Fibroblast of gingiva (primary cell): ENCODE measurements at places on chromosomes 16 and 17.
A peak's percentile ranks its signal among the peaks of the same experiment; 100 is the strongest.

- no peak for DNase-seq
These were observed 211.7 kb downstream of the XYLT1 start for GRCh38 chr16:17258848-17259713.

- no peak for DNase-seq
These were observed 5.7 kb downstream of the LAT start for GRCh38 chr16:28990375-28991040.

DNA sequence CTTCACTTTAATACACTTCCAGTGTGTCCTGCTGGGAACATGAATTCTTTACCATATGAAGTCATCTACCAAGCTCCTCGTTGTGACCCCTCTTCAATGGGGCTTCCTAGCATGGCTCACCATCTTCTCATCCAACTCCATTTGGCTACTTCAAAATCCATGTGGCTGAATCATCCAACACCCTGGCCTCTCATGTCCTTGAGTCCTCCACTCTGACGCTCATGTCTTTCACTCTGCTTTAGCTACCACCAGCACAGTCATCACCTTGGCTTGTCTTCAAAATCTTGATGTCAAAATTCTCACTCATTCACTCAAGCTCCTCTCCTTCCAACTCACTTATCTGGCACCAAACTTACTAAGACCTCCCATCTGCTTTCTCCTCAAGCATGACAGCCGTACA lies 35.8 kb downstream of the AMFR start:
- peak; percentile 67 for DNase-seq

- DNase-seq, result no peak
These were observed 36.8 kb downstream of the SOCS1 start for GRCh38 chr16:11219178-11219577.

- no peak for DNase-seq
These were observed 6.7 kb upstream of the WFIKKN2 start for GRCh38 chr17:50828508-50829170.

GRCh38 chr17:77815127-77815905 lies 143.2 kb upstream of the TNRC6C start:
- DNase-seq, result no peak

GRCh38 chr17:39648616-39649366 lies 11.8 kb downstream of the STARD3 start:
- peak; percentile 33 for DNase-seq

DNA sequence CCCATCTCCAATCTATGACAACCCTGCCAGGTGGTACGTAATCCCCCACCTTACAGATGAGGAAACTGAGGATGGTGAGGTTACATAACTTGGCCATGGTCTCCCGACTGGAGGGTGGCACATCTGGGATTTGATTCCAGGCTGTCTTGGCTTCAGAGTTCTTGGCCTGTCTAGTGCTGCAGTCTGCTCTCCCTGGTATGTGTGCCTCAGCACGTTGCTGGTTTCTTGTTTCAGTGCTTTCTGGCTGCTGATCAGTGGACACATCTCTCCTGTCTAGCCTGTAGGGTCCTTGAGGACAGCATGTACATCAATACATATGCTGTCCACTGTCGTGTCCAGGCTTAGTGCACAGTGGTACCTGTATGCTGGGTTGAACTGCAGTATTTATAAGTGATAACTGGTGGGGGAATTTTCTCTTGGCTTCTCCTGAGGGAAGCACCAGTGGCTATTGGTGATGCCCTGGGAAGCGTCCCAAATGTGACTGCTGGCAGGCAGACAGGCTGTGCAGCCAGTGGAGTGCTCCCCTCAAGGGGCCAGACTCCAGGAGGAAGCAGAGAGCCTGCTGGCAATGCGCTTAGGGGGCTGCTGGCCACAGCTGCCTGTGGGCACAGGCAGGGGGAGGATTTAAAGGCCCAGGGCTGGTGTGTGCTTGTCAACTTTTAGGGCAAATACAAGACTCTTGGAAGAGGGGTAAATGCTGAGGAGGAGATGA lies 14.4 kb downstream of the CTRL start:
- peak; percentile 59 for DNase-seq

- no peak for DNase-seq
These were observed 87.1 kb downstream of the STX8 start for GRCh38 chr17:9488556-9488955.

DNA sequence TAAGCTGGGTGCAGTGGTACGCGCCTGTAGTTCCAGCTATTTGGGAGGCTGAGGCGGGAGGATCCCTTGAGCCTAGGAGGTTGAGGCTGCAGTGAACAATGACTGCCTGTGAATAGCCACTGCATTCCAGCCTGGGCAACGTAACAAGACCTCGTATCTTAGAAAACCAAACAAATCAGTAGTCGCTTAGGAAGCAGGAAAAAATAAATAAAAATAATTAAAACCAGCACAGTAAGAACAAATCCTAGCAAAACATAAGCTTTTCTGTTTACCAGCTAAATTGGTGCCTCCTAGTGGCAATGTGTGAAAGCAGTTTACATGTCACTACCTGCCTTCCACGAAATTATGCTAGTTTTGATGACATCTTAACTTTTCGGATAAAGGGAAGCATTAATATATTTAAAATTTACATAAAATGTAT lies 1.3 kb downstream of the ARMC5 start:
- peak; percentile 92 for DNase-seq

DNA sequence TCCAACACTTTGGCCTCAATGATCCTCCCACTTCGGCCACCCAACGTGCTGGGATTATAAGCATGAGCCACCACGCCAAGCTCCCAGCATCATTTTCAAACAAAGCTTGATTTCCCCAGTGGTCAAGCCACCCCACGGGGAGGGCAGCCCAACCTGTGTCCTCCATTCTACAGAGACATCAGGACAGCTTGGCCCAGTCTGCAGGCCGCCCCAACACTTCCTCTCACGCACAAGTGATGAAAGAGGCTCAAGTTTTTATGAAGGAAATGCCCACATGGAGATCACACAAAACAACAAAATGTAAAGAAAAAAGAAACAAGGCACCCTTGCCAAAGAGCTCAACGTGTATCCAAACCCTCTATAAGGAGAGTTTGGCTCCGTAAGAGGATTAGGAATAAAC lies 112.4 kb downstream of the XYLT1 start:
- no peak for DNase-seq

DNA sequence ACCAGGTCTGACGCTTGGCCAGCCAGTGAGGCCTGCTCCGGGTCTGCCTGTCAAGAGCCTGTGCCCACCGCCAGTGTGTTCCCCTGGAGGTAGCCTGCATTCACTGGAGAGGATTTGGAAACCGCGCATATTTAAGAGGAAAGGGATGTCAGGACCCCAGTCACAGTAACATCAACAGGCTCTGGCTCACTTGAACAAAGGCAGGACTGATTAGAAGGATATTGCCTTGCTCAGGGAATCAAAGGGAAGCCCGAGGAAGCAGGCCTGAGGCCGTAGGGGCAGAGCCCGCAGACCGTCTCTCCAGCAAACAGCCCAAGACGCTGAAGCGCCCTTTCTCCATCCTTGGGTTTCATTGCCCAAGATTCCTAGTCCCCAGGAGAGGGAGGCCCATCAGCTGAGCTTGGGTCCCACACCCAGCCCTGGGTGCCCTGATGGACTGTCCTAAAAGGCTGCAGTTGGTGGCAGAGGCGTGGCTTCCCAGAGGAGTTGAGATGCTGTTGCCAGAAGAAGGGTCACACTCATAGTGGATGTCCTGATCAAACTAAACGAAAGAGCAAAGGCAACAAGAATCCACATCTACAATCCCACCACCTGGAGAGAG lies 23.2 kb downstream of the NT5M start:
- no peak for DNase-seq

GRCh38 chr16:66636199-66636598 lies 31.7 kb downstream of the CMTM3 start:
- DNase-seq, result no peak

DNA sequence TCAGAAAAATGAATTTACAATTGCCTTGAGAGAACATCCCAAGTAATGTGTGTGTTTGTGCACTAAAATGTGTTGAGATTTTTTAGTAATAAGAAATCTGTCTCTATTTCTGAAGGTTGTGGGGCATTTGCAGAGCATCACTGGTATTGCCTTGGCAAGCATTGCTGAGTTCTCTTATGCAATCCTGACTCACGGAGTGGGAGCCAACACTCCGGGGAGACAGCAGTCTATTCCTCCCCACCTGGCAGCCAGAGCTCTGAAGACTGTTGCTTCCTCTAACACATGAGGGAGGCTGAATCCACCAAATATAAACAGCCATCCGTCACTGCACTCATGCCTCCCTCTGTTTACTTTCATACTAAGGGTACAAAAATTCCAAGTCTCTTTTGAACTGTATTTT lies 10.6 kb downstream of the CNTD1 start:
- peak; percentile 81 for DNase-seq

- DNase-seq, result no peak
These were observed 14.9 kb downstream of the TFAP4 start for GRCh38 chr16:4257646-4258556.

DNA sequence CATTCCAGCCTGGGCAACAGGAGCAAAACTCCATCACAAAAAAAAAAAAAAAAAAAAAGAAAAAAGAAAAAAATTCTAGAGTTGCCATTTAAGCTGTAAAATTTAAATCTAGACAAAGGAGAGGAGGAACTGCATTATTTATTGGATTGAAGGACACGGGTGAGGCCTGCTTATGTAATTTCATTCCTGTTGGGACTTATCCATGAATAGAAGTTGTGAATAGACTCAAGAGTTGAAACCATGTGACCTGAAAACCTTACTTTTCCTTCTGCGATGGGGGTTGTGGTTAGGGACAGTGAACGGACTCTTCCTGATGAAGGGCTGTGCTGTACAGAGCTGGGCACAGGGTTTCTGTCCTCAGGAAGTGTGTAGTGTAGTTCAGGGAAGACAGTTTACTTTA lies 22.5 kb downstream of the BANP start:
- DNase-seq, result no peak

DNA sequence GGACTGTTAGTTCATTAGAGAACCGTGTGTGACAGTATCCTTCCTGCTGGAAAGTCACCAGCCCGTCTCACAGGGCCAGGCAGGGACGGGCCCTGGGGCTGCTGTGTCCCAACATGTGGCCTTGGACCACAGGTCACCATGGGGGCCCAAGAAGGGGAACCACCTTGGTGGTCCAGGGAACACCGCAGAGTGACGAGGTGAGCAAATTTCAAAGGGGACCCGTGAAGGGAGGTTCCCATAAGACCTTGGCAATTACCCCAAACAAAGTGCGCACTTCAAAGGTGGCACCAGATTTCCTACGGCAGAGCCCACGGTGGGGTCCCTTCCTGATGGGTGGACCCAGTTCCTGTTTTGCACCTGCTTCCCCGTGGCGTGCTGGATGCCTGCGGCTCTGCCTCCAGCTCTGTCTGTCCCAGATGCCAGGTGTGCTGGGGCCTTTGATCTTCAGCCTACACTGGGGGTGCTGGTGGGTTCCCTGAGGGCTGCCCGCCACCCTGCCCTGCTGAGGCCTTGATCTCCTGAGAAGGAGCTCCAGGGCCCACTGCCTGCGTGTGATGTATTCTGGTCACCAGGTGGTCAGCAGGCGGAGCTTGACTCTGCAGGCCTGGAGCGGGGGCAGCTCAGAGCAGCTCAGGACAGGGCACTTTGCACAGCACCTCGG lies 27.0 kb downstream of the SLC7A5 start:
- DNase-seq, result no peak

GRCh38 chr17:81277421-81277820 lies 17.7 kb downstream of the SLC38A10 start:
- no peak for DNase-seq

DNA sequence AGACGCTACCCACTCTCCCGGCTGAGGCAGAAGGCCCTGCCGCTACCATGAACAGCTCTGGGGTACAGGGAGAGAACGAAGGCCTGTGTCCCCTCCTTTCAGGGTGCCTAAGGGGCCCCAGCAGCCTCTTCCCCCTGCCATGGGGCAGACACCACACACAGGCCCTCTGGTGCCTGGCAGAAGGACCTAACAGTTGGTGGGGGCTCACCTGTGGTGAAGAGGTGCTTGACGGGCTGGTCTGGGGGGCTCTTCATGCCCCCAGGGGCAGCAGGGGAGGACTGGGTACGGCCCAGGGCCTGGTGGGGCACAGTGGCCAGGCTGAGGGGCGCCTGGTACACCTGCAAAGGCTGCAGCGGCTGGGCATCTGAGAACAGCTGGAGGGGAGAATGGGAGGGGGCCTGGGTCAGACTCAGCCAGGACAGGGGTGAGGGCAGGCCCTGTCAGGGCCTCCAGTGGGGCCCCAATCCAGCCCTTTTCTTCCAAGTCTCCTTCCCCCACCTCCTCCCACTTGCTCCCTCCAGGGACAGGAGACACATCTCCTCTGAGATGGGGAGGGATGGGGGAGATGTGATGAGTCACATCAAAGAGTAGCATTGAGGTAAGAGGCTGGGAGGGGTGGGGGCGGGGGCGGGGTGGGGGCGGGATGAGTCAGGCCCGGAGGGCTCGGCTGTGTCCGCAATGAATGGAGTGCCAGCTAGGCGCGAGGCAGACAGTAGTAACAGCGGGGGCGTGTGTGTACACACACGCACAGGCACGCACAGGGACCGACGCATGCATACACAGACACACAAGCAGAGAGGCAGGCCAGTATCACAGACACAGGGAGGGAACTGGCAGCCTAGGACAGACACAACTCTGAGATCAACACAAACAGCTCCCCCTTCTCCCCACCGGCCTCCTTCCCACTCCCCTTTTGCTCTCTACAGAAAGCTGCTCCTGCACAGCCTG lies 16.1 kb downstream of the G6PC3 start:
- DNase-seq, result peak; percentile 76

DNA sequence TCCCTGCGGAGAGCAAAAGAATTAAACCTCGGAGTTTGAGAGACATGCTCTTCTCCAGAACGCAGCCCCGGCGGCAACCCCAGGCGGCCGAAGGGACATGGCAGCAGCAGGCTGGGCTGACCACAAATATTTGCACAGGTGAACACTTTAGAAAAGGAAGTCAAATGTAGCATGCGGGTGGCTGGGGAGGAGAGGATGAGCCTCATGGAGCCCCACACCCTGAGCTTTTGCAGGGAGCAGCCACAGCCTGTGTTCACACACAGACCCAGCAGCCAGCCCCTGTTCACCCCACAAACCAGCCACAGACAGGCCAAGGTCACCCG lies 17.8 kb downstream of the HS3ST6 start:
- DNase-seq, result no peak

DNA sequence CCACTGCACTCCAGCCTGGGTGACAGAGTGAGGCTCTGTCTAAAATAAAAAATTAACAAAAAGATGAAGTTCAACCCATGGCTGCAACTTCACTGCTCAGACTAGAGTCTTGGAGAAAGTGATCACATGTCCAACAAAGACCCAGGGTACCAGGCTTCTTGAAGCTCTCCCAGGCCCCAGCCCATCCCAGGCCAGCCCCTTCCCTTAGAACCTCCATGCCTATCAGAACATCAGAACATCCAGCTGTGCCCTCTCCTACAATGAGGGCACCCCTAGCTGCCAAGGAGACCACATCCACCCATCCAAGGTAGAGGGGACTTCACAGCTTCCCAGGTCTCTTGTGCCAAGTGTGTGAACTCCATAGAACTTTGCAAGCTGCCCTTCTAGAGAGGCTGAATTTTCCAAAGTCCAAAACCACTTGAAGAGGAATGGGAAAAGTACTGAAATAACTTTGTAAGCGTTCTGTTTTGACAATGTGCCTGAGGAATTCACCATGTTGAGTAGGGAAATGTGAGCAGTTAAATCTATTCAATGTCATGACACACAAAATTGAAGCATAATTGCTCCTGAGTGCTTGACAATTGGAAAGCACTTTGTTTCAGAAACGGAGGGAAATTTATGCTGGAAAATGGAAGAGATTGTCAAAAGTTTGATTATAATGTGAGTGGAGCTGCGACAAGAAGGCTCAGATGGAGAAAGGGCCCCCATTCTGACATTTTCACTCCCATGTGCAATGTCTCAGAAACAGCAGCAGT lies 230.4 kb downstream of the ZNF423 start:
- DNase-seq, result no peak

- DNase-seq, result peak; percentile 67
These were observed 1.1 kb downstream of the DCUN1D3 start for GRCh38 chr16:20899071-20899470.

GRCh38 chr16:82655072-82655714 lies 28.4 kb downstream of the CDH13 start:
- no peak for DNase-seq
